Suppressor macrophage (primary cell): ENCODE measurements at places on chromosomes 5 and 9.
A peak's percentile ranks its signal among the peaks of the same experiment; 100 is the strongest.

GRCh38 chr9:131737426-131737825 is 2.5 kb downstream of the RAPGEF1 start:
- DNase-seq, result no peak

- peak; percentile 22 for DNase-seq
These were observed 183.5 kb downstream of the ROR2 start for GRCh38 chr9:91766315-91767069.

- DNase-seq, result no peak
These were observed 4.7 kb downstream of the PIK3R1 start for GRCh38 chr5:68220260-68220659.

DNA sequence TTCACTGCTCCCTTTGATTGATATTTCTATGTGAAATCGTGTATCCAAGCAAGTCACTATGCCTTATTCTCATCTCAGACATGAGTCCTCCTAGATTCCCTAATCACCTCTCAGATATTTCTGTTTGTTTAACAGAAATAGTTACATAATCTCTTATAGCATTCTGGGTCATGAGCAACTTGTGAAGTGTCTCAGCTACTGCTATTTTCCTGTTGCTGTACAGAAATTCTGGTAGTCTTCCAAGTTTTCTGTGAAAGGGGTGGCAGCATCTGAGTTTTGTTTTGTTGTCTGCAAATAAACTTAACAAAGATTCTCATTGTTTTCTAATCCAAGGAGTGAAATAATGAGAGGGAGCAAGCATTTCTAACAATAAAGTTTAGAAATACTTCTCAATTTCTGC is 256.9 kb upstream of the ST8SIA4 start:
- DNase-seq, result no peak

GRCh38 chr5:107826311-107827000 is 155.7 kb upstream of the EFNA5 start:
- DNase-seq, result no peak

DNA sequence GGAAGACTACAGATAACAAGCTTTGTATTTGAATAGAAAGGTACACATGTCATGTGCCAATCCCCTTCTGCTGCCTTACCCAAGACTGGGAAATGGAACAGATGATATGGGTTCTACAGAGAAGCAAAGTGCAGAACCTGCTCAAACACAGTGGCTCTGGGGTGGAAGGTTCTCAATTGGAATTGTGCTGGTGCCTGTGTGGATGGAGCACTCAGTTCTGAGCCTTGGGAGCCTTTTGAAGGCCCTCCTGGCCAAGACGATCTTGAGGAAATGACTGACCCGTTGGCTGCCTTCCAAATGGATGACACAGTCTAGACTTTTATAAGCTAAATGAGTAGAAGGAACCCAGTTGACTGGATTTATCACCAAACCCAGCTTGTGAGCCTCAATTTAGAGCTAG is 4.2 kb upstream of the PRSS3 start:
- peak; percentile 63 for DNase-seq

- peak; percentile 70 for DNase-seq
These were observed 621 bp upstream of the GCNT4 start for GRCh38 chr5:75053054-75053303.

DNA sequence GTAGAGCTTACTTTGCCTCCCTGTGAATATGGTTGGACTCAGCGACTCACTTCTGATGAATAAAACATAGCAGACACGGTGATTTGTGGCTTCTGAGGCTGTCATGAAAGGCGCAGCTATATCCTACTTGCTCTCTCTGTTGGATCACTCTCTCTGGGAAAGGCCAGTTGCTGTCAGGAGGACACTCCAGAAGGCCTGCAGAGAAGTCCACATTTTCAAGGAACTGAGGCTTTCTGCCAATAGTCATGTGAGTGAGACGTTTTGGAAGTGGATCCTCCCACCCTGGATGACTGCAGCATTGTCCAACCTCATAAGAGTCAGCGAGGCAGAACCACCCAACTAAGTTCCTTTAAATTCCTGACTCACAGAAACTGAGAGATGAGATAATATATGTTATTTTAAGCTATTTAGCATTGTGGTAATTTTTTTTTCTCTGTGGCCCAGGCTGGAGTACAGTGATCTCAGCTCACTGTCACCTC is 156.0 kb upstream of the MAST4 start:
- peak; percentile 93 for DNase-seq

DNA sequence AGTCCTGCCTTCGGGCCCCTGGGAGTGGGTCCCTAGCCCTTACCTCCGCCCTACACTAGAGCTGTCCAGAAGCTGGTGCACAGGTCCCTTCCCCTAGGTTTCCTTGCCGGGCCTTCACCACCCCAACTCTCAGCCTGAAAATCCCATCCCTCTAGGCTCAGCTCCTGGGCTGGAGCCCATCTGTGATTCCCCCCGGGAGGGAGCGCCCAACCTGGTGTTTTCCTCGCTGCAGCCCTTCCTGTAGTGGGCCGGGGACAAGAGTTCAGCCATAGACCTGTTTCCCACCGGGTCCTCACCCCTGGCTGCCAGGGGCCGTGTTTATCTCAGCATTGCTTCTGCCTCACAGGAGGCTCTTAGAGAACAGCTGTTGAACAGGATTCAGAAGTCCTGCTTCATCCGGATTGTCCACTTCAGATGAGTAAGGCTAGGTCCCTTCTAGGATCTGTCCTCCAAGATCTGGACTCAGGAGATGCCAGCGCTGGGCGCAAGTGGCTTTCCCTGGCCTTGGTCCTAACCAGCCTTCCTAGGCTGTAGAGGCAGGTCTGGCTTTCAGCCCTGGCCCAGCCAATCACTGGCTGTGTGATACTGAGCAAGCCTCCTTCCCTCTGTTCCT is 965 bp downstream of the GLIPR2 start:
- DNase-seq, result peak; percentile 61

DNA sequence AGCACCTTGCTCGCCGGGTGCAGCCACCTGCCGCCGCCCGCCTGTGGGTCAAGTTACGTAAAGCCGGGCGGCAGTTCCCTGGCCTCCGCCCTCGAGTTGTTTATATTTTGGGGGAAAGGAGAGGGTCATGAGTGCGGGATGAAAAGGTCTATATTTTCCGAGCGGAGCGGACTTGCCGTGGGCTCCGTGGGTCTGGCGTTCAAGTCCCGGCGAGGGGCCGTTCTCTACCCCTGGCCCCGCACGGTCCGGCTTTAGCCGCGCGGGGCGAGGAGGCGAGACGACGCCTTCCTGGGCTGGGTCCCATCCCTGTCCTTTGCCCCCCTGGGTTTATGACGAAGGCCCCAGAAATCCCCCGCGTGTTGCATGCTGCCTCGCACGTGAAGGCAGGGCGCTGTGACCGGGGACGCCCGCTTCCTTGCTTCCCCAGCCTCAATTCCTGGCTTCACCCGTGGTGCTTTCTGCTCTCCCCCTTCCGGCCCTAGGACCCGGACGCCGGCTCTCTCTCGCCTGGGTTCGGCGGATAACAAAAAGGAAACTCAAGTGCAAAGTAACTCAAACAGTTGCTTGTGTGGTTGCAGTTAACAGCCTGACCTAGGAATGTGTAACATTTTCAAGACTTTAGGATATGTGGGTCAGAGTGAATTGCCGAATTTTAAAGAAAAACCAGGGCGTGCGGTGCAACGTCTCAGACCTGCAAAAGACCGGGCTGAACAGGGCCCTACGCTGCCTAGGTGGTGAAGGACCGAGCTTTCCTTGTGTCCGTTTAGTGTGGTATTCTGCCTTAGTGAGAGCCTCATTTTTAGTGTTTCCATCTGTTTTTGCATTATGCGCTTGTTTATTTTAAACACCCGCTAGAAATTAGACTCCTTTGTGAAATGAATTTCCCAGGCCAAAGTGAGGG is 810 bp downstream of the VPS13A start:
- peak; percentile 38 for DNase-seq
